ENCODE measurements at places on chromosomes 11 and 22. TPM values are rescaled to one million over a fixed set of nuclear protein-coding genes. Genes with fewer than 3 reads are reported as not detected.

The AMBRA1 gene
- 26.0 TPM for total RNA-seq

The RFPL1 gene
- total RNA-seq = not detected

The NARS2 gene
- 10.3 TPM for total RNA-seq

The AGBL2 gene
- total RNA-seq = 0.37 TPM

The MPZL2 gene
- not detected for total RNA-seq

The KCNK4 gene
- total RNA-seq = not detected

The KRTAP5-2 gene
- not detected for total RNA-seq

The CALCA gene
- total RNA-seq = not detected

The UPK3A gene
- not detected for total RNA-seq

The SLC29A2 gene
- 0.37 TPM for total RNA-seq

The OR5A1 gene
- total RNA-seq = not detected
